ENCODE measurements at places on chromosomes 12 and 14.

DNA sequence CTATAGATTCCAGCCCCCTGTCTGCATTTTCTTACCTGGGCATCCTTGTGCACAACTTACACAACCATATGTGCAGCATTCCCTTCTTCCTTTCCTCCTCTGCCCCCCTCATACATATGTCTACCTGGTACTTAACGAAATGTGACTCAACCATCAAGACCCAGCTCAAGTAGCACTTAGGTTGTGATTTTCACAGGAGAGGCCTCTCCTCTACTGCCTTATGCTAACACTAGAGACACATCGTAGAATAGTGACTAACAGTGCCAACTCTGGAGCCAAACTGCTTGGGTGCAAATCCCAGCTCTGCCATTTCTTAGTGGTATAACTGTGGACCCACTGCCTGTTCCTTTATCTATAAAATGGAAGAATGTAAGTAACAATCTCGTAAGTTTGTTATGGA, 24.1 kb upstream of the PLEKHA5 start:
- DNase-seq: no peak

DNA sequence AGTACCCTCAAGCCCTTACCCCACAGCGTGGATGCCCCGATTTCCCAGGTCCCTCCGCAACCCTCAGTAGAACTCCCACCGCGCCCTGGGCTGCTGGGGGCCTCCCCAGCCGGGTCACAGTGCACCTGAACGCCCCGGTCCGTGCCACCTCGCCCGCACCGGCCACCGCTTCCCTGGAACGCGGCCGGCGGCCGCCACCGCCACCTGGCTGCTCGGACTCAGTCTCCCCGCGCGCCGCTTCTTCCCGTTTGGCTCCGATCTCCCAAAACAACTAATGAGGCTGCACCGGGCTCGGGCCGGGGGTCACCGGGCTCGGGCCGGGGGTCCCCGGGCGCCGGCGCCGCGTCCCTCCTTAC, 1.0 kb downstream of the ITPK1 start:
- no peak for DNase-seq

DNA sequence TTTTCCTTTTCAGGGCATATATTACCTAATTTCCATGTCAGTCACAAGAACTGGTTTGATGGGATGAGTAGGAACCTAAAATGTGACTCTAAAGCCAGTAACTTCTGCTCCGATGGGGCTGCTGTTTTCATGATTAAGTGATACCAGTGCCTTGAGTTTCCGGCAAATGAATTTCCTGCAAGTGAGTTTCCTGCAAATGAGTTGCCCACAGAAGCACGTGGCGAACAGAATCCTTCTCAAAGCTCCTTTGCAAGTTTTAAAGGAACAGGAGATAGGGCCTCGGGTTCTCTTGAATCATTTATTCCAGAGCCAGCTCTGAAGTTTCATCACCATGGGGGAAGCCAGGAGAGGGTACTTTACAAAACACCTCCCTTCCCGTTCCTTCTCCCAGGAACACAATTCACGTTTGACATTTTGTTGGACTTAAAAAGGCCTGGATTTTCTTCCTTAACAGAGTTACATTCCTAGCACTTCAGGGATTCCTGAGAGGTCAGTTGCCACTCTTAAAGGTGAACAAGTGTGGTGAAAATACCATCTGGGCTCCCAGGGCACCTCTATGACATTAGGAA, 2.2 kb upstream of the PPTC7 start:
- DNase-seq: no peak

- DNase-seq: no peak
Observed at GRCh38 chr14:64733321-64733720, 29.1 kb downstream of the PLEKHG3 start.

DNA sequence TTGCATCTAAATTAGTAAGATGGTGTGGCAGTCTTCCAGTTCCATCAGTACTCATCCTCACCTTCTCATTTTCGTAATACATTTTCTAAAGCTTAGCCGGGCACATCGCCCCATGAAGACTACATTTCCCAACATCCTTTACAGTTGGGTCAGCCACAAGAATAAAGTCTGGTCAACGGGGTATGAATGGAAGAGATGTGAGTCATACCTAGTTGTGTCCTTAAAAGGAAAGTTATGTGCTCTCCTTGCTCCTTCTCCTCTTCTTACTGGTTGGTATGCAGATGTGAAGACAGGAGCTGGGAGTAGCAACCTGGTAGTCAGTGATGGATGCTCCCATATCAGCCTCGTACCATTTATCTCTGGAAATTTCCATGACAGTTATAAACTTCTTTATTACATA, 35.9 kb upstream of the EGLN3 start:
- no peak for DNase-seq

GRCh38 chr12:32467959-32468863, 68.9 kb downstream of the FGD4 start:
- DNase-seq: no peak

DNA sequence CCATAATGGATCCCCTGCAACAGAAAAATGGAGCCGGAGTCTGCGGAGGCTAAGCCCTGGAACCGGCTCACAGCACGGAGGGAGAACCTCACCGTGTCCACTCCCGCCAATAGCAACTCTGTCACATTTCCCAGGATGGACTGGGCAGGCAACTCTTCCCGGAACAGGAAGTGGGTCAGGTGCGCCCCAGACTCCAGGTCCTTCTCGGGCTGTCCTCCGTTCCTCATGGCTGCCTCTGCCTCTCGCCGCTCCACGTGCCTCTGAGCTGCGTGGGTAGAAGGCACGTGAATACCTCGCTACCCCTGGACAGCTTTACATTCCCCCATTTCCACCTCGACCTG, 2.2 kb downstream of the CYP27B1 start:
- DNase-seq: no peak

All from T follicular helper cell (primary cell).